ENCODE measurements at places on chromosomes 3 and 15.

DNA sequence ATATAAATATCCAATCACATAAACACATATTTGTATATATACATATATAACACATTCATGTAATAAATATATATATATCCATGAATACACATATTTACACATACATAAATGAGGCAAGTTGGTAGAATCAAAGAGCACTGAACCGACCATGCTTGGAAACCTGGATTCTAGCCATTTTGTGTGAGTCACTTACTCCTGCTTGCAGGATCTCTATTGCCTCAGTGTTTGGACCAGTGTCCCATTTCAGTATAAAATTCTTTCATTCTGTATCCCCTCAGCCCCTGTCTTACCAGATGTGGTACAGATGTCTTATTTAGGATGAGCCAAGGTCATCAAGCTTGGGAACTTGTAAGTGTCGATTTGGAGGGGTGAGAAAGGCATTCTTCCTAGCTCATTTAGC, 391.4 kb upstream of the FRG2C start:
- DNase-seq = no peak

- DNase-seq = no peak
Observed at GRCh38 chr3:53168175-53168923, 7.3 kb downstream of the PRKCD start.

GRCh38 chr15:99437315-99438223, 128.2 kb upstream of the MEF2A start:
- DNase-seq = peak; percentile 26

GRCh38 chr15:75820206-75820605, 23.0 kb upstream of the UBE2Q2 start:
- DNase-seq = no peak

GRCh38 chr3:46883054-46883829, 5.7 kb downstream of the PTH1R start:
- no peak for DNase-seq

Data from activated T-cell treated with anti-CD3 and anti-CD28 coated beads, Interleukin-2, amount 50 U/mL, for 48 hours (primary cell).